Gastrocnemius medialis (tissue), 4 donors: ENCODE measurements at places on chromosomes 7 and 10. TPM values are rescaled to one million over a fixed set of nuclear protein-coding genes. Genes with fewer than 3 reads are reported as not detected.
A peak's percentile ranks its signal among the peaks of the same experiment; 100 is the strongest.

- H3K36me3 ChIP-seq = no peaks in the 10 kb centered on the region
- no peak for DNase-seq
- no peak overlapping the region for H3K27ac ChIP-seq
- no peaks in the 10 kb centered on the region for H3K4me1 ChIP-seq
- H3K27me3 ChIP-seq = no peaks in the 10 kb centered on the region
- no peak overlapping the region for H3K4me3 ChIP-seq
Observed at GRCh38 chr7:71272509-71273490, 140.9 kb downstream of the GALNT17 start.

- H3K27ac ChIP-seq = no peak overlapping the region
- no peaks in the 10 kb centered on the region for H3K27me3 ChIP-seq
- no peaks in the 10 kb centered on the region for H3K36me3 ChIP-seq
- DNase-seq = no peak
Observed at GRCh38 chr10:129056734-129057689, 410.0 kb upstream of the MGMT start.

GRCh38 chr7:69412331-69413146, 185.7 kb upstream of the AUTS2 start:
- H3K4me3 ChIP-seq = no peak overlapping the region
- no peaks in the 10 kb centered on the region for H3K4me1 ChIP-seq
- peak; percentile 48 for DNase-seq
- H3K27me3 ChIP-seq = no peaks in the 10 kb centered on the region
- no peaks in the 10 kb centered on the region for H3K36me3 ChIP-seq

DNA sequence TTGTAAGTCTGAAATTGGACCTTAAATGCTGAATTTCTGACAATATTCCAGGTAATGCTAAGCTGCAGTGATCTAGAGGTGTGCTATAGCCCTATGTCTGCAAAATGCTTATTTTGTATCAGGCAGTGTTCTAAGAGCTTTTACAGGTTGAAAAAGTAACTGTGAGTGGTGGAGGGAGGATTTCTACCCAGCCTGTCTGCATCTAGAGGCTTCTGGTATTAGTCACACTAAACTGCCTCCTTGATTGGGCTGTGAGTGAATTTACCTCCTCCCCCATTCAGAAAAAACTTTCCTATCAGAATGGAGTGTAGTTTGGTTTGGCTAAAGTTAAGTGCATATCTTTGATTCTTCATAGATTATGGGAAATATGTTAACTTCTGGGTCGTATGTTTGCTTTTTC, 56.8 kb downstream of the BBS9 start:
- H3K4me3 ChIP-seq = no peak overlapping the region
- H3K4me1 ChIP-seq = no peaks in the 10 kb centered on the region
- no peak overlapping the region for H3K27ac ChIP-seq
- no peaks in the 10 kb centered on the region for H3K36me3 ChIP-seq
- no peaks in the 10 kb centered on the region for H3K27me3 ChIP-seq
- no peak for DNase-seq

GRCh38 chr7:48259463-48260280, 88.4 kb downstream of the ABCA13 start:
- DNase-seq = no peak
- no peaks in the 10 kb centered on the region for H3K4me1 ChIP-seq
- H3K27me3 ChIP-seq = no peaks in the 10 kb centered on the region
- H3K27ac ChIP-seq = no peak overlapping the region

DNA sequence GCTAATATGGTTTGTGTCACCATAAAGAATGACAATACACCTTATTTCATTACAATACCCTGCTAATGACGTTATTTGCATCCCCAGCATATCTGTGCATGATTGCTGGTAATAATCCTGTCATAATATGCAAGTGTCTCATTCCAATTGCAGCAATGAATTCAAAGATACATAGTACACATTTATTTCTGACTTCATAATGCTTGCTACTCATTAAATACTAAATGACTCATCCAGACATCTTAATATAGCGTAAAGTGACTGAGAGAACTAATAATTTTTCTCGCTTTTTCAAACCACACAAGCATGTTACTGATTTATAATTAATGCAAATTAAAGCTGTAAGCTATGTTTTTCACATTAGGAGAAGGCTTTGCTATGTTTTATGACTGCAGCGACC, 234.7 kb upstream of the MDFIC start:
- no peak overlapping the region for H3K4me3 ChIP-seq
- no peak for DNase-seq
- no peaks in the 10 kb centered on the region for H3K27me3 ChIP-seq

DNA sequence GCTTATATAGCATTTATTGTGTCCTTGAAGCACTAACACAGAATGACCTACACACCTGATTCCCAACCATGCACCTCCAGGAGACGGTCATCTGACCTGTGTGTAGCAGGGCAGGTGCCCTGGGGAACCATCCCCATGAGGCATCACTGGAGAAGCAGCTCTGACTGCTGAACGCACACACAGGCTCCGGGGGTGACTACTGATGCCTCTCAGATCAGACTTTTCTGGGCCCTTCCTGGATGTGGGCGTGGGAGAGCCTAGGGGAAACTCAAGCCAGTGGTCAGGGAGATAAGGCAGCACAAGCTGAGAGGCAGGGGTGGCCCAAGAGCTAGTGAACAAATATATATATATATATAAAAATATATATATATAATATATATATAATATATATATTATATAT, 37.6 kb downstream of the CPXM2 start:
- H3K27ac ChIP-seq = no peak overlapping the region
- no peaks in the 10 kb centered on the region for H3K27me3 ChIP-seq
- DNase-seq = no peak
- H3K4me1 ChIP-seq = no peaks in the 10 kb centered on the region
- H3K4me3 ChIP-seq = no peak overlapping the region
- H3K36me3 ChIP-seq = no peaks in the 10 kb centered on the region

CYP26C1 gene
- not detected for total RNA-seq

DGKB gene
- 0.11 TPM for total RNA-seq
